ENCODE measurements at places on chromosomes 2 and 18.

DNA sequence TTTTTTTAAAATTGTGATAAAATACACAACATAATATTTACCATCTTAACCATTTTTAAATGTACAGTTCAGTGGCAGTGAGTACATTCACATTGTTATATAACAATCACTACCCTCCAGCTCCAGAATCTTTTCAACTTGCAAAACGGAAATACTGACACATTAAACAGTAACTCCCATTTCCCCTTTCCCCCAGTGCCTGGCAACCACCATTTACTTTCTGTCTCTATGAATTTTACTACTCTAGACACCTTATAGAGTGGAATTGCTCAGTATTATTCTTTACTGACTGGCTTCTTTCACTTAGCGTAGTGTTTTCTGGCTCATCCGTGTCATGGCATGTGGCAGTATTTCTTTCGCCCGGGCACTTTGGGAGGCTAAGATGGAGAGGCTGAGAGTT lies 32.6 kb downstream of the FASTKD2 start:
- DNase-seq, result no peak

DNA sequence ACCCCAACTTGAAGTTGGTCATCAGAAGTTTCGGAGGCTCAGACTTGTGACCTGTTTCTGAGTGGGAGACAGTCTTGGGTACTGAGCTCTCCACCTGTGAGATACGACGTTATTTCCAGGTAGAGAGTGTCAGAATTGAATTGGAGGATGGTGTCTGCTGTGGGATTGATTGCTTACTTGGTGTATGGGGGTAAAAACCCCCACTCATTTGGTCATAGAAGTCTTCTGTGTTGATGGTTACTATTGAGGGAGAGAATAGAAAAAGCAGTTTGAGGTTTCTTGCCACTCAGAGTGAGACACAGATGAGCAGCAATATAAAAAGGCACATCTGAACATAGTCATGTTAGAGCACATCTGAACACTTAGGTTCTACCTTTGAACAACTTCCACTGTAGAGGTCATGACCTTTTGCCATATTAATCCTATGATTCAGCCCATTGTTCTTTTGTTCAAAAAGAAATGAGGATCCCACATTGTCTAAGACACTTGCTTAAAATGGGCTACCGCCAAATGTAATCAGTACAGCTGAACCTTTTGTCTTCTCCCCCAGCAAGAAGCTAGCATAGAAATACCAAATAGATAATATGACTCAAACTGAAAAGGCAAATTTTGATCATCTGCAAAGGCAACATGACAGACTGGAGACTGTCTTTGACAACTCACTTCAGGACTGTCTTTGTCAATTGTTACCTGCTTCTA lies 73.3 kb downstream of the NAB1 start:
- no peak for DNase-seq

DNA sequence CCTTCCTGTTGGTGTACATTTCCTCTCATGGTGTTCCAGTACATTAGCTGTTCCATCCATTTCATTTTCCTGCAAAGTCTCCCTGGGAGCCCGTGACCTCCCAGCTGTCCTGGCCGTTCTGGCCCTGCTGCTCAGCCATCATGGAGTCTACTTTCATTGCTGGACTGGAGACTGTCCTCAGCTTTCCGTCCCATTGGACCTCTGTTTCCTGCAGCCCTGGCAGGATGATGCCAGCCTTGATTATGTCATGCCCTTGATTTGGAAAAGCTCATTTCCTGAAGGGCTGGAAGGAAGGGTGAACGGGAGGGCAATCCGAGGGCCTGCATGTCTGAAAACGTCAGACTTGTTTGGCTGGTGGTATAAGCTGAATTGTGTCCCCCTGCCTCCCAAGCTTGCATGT lies 205.5 kb upstream of the HS6ST1 start:
- no peak for DNase-seq

- DNase-seq, result no peak
Measured at GRCh38 chr2:52117299-52117698, 1085.4 kb upstream of the NRXN1 start.

DNA sequence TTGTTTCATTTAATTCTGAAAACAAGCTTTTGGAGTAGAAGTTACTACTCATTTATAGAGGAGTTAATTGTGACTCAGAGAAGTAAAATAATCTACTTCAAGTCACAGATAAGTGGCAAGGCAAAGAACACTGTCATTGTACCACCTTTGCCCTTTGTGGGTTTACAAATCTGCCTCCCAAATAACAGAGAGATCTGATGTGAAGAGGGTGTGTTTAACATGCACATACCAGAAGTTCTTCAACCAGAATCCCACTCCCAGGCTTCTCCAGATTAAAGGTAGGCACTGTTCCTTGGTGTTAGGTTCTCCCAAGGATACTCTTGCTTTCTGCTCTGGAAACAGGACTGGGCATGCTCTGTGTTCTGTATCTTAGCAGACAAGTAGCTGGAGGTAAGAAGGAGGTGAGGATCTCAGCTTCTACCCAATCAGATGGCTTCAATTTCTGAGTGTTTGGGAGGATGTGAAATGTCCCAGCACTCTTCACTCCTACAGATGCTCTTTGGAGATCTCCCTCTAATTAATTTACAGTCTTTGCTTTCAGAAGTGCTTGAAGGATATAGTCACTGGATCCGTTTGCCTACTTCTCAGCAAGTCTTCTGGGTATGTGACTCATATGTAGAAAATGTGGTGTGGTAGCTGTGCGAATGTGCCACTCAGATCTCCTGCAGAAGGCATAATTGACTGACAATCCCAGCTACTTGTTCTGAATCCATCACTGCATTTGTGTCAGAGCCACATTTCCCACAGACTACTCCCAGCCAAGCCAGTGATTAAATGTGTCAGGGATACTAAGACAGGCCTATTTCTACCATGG lies 111.1 kb downstream of the KLHL14 start:
- DNase-seq, result peak; percentile 42

DNA sequence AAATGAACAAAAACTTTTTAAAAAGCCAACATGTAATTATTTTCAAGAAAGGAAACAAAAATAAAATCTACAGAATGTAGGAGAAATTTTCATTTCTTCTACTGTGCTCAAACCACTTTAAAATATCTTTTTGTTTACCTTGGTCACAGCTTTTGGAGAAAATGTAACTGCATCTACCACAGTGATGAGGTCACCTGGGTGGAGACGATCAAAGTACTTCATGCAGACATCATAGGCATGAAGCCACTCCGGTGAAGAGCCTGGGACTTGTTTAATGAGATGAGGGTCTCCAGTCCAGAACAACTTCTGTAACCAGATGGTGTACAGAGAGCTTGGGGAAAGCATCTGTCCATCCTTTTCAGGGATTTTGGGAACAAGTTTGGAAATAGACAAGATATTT lies 285.8 kb downstream of the NBAS start:
- no peak for DNase-seq

- DNase-seq, result no peak
Measured at GRCh38 chr2:26581991-26582842, 58.9 kb downstream of the CIB4 start.

DNA sequence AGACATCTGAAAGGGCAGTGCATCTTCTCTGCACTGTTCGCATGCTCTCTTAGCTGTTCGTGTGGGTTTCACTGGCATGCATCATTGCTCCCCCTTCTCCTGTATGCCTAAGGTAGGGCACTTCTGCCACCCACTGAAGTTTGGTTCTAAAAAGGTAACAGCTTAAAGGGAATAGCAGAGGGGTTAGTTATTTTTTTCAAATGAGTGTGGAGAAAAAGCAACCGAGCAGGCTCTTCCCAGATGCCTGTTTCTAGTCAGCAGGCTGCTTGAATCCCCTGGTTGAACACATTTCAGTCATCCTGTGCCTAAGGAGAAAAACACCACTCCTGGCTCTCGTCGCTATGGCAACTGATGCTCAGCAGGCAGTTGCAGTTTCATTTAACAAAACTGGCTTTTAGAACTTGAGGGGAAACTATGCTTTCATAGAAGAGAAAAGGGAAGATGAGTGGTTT lies 69.8 kb upstream of the GALNT3 start:
- DNase-seq, result no peak

GRCh38 chr2:40208463-40208862 lies 243.4 kb downstream of the SLC8A1 start:
- DNase-seq, result no peak

GRCh38 chr2:171798156-171798820 lies 95.8 kb downstream of the SLC25A12 start:
- DNase-seq, result no peak

DNA sequence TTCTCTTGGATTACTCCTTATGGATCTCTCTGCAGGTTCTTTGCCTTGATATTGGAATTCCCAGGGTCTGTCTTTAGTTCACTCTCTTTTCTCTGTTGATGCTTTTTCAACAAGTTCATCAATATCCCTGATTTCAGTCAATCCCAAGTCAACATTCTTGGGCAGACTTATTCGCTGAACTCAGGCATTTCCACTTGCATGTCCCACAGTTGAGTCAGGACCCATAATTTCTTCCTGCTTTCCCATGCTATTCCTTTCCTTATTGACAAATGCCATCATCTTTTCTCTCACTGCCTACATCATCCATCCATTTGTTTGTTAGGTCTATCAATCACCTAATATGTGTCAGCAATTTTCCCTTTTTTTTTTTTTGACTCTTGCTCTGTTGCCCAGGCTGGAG lies 11.6 kb downstream of the GPD2 start:
- DNase-seq, result no peak

DNA sequence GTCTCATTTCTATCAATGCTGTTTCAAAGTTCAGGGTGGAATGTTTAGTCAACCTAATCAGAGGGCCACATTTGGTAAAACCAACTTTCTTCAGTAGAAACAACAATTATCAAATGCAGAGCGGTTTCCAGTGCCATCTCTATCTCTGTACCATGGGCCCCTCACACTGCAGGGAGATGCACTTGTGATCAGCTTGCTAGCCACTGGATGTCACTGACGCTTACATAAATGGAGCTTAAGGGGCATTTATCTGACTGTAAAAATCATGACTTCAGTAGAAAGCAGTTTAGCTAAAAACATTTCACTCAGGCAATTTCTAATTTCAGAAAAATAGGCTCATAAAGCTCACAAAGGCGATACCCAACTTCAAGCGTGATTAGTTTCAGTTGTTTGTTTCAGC lies 678.0 kb downstream of the ZEB2 start:
- DNase-seq, result peak; percentile 32

DNA sequence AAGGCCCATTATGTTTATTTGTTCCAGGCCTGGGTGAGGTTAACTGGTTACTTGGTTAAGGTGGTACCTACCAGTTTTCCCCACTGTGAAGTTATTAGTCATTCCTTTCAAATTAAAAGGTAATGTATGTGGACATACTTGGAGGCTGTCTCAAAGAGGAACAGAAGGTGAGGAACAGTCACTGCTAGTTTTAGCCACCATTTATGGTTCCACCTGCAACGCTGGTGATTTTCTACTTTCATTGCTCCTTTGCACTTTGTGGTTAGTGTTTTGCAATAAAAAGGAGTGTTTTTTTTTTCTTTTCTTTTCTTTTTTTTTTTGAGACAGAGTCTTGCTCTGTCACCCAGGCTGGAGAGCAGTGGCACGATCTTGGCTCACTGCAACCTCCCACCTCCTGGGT lies 6.1 kb upstream of the ST6GAL2 start:
- DNase-seq, result no peak

- DNase-seq, result no peak
Measured at GRCh38 chr2:148920559-148920958, 45.5 kb downstream of the KIF5C start.

- no peak for DNase-seq
Measured at GRCh38 chr2:145116834-145117725, 597.2 kb upstream of the ZEB2 start.

DNA sequence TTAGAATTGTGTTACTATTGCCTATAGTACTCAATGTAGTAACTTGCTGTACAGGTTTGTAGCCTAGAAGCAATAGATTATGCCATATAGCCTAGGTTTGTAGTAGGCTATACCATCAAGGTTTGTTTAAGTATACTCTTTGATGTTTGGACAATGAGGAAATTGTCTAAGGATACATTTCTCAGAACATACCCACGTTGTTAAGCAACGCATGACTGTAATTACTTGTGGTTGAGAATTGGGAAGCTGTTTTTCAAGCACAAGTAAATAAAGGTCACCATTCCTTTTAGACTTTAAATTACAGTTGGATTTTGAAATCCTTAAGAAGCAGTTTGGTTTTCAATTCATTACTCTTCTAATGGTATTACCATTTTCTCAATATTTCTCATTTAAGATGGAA lies 89.8 kb upstream of the KCNH7 start:
- no peak for DNase-seq

GRCh38 chr2:204108330-204108751 lies 171.8 kb downstream of the ICOS start:
- DNase-seq, result peak; percentile 28

GRCh38 chr2:134399096-134399495 lies 145.2 kb downstream of the MGAT5 start:
- DNase-seq, result no peak

GRCh38 chr18:46397174-46397573 lies 259.8 kb downstream of the LOXHD1 start:
- no peak for DNase-seq

GRCh38 chr2:219902891-219903552 lies 275.6 kb downstream of the SLC4A3 start:
- no peak for DNase-seq

GRCh38 chr2:207870814-207871213 lies 101.1 kb upstream of the FZD5 start:
- no peak for DNase-seq
